G401 (cell line): ENCODE measurements at places on chromosomes 5 and 9.

DNA sequence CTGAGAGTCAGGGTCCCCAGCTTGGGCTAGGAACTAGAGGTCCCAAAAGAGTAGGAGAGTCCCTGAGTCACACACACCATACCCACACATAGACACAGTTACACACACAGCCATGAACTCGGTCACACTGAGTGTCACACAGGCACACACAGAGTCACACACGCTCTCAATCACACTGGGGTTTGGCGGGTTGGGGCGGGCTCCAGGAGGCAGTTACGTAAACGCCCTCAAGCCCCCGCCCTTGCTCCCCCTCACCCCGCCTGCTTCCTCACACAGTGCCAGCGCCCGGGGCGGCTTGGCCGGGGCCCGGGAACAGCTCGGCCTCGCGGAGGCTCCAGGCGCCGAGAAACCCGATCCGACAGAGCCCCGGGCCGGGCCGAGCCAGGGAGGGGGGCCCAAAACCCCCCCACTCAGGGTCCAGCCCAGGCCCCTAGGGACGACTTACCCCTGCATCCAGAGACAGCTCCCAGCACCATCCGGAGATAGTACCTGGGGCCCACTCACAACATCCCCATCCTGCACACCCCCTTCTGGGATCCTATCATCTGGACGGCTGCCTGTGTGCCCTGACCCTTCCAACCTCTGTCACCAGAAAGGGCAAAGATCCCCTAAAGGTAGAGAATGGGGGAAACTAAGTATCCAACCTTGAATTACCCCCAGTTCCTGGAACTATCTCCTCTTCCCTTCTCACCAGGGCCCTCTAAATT, 3.5 kb upstream of the CNTFR start:
- DNase-seq: peak; percentile 77

DNA sequence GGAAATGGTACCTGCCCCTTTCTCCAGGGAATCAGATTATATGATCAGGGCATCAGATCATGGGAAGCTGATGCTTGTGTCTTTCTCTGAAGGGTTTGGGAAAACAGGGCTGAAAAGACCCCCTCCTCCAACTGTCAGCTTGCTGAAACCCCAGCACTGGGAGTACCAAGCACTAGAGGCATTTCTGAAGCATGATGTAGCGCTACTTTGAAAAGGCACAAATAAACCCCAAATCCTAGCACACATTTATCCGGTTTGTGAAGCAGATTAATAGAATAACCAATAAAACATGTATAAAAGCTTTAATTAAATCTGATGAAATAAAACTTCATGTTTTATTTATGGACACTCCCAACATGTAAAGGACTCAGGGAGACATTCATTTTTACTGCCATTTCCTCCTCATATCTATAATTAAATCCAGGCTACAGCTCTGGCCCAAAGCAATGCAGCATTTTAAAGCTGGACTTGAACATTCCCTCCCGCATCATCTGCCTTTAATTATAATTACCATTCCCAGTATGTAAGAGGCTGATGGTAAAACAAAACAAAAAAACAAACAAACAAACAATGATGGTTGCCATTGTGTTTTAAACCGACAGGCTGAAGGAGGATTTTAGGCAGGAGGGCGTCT, 298.2 kb upstream of the RFX3 start:
- DNase-seq: no peak

GRCh38 chr5:175765858-175766257, 105.5 kb upstream of the CPLX2 start:
- DNase-seq: no peak

DNA sequence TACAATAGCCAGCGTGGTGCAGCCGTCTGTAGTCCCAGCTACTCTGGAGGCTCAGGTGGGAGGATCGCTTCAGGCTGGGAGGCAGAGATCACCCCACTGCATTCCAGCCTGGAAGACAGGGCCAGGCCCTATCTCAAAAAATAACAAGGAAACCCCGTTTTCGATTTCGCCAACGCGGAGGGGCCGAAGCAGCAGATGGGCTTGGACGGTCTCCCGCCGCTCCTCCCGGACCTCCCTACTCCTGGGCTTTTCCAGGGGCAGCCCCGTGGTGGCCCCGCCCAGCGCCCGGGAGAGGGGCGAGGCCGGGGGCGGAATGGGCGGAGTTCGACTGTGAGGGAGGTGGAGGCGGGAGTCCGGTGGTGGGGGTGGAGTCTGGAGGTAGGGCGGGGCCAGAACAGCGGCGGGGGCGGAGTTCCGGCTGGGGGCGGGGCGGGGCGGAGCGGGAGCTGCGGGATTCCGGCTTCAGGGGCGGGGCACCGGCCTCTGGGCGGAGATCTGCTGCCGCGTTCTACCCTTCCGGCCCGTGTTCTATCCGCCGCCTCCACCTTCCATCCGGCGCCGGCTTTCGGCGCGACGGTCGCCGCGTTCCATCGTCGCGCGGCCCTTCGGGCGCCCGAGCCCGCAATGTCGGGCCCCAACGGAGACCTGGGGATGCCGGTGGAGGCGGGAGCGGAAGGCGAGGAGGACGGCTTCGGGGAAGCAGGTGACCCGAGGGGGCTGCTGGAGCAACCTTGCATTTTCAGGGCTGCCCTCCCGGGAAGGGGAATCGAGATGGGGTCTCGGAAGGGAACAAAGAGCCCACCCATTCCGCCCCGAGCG, at the start of gene BBLN:
TSS of gene BBLN (plus strand) at position 482 of the 819 bp plus-strand sequence. CDS start at position 625, 143 bp downstream.
- DNase-seq: peak; percentile 95

DNA sequence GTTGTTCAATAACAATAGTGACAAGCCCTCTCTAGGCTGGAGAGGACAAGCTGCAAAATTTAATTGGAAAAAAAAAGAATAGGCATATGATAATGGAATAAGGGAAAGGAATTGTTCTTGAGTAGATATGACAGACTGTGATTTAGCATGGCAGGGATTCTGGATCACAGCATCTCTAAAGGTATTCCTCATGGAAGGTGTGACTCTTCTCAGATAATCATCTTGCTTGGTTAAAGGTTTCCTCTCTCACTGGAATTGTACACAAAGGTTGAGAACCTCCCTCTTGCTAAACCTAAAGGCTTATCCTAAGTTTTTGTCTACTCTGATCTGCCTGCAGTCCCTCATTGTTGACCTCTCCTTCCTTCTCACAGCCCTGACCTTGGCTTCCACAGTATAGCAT, 31.6 kb downstream of the ELOVL7 start:
- no peak for DNase-seq

DNA sequence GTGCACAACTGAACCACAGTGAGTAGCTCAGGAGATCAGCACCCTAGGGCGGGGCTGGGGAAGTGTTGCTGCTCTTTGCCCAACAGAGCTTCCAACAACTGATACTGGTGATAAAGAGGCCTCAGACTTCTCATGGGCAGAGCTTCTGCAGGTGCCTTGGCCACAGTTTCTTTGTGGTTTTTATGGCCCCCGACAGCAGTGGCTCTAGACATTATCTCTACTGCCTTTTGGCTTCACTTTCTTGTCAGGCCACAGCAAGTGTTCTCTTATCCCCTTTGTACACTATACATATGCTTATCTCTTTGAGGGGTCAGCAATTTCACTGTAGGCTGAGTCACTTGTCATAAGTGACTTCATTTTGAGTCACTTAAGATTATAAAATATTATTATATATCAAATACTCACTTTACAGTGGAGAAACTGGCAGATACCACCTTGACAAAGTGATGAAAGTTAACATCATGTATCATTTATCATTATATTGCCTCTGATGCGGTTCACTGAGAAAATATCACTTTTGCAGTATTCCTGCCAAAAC, 90.9 kb upstream of the COX7C start:
- no peak for DNase-seq

DNA sequence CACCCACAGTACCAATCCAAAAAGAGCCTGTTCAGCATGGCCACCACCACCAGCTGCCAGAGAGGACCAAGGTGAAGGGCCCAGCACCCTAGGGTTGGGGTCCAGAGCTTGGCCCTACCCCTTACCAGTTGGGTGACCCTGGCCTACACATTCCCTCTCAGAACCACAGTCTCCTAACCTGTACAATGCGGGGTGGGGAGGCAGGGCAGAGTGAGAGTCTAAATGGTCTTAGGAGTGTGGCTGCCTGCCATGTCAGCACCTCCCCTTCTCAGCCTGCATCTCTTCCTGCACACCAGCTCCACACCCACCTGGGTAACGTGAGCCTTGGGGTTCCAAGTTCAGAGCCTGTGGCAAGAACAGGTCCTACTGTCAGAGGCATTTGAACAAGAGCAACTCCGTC, 92.2 kb downstream of the C5orf15 start:
- DNase-seq: no peak

GRCh38 chr5:166369346-166369745, 1922.1 kb upstream of the WWC1 start:
- no peak for DNase-seq

- DNase-seq: no peak
Observed at GRCh38 chr9:76926324-76926741, 20.4 kb upstream of the PRUNE2 start.

DNA sequence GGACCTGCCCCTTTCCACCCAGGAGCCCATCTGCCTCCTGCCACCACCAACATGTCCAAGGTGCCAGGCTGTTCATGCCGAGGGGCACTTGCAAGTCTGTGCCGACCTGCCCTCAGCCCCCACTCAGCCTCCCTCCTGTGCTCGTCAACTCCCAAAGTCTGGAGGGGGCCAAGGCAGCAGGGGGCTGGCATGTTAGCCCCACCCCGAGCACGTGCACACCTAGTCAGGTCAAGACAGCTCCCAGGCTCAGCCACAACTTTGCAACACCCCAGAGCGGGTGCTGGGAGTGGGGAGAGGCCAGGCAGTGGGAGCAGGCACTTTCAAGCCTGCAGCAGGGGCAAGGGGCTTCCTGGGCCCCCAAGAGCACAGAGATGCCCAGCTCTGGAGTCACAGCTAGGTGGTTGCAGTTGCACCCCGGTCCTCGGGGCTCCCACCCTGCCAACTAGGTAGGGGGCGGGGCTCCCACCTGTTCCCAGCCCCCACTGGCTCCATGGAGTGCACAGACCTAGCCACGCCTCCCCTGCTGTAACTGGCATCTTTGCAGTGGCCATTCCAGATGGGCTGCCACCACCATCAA, 272.5 kb downstream of the CETN3 start:
- DNase-seq: no peak

DNA sequence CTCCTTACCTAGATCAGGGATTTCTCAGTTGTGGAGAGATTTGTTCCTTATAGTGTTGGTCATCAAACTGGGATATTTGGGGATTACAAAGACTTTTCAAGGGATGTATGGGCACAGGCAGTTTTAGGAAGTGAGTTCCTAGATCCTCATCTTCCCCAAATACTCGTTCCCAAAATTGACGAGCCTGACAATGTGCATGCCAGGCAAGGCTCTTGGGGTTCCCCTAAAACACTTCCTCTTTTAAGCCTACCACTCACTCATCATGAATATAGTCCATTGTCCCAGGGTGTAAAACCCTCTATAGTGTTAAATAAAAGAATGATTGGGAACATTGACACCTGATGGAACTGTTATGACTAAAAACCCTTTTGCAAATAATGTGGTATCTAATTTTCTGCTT, 26.4 kb downstream of the PDCD1LG2 start:
- DNase-seq: no peak

GRCh38 chr5:57549566-57549965, 67.0 kb upstream of the ACTBL2 start:
- no peak for DNase-seq

DNA sequence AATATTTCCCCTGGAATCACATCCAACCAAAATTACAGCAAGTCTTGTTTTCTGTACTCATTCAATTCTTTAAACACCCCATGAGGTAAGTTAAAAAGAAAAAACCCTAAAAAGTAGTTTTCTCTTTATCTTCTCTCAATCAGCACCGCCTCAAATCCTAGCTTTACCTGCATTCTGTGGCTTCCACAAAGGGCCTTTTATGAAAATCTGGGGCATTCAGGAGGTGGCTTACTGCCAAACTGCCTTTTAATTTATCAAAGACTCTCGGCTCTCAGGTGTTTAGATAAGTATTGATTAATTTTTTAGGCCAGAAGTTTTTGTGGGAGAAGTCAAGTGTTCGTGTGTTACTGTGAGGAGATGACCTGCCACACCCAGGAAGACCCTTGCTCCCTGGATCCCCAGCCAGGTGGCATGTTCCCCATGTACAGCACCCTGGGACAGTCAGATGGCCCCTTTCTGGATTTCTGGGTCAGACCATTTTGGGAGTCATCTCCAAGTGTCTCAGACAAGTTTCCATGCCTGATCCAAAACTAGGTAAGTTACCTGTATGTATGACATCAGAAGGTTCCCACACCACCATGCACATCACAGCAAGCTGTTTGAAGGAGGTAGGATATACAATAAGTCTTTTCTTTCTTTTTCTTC, 6.2 kb upstream of the TMEM171 start:
- DNase-seq: no peak

DNA sequence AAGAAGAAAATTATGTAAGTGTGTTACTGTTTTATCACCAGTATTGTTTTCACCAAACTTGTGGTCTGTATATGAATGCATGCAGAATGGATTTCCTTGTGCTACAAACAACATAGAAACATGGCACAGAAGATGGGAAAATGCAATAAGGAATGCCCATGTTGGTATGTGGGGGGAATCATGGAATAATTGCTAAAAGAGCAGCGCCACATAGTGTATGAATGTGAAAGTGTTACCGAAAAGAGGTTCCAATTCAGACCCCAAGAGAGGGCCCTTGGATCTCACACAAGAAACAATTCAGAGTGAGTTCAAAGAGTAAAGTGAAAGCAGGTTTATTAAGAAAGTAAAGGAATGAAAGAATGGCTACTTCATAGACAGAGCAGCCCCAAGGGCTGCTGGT, 26.4 kb upstream of the TYRP1 start:
- DNase-seq: no peak

DNA sequence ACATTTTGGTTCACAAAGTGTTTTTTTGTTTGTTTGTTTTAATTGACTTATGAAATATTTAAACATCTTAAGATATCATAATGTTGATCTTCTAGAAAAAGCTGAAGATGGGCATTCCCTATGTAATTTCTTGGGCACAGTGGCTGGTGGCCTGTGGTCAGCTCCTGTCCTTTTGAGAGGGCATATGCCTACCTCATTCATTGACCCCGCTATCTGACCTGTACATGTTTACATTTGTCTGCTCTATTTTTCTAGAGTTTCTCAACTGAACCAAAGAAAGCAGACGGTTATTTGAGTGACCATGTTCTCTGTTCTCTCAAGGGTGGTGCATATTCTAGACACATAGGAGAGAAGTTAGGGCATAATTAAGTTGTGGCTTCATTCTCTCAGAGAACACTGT, 5.3 kb downstream of the SGCD start:
- no peak for DNase-seq

DNA sequence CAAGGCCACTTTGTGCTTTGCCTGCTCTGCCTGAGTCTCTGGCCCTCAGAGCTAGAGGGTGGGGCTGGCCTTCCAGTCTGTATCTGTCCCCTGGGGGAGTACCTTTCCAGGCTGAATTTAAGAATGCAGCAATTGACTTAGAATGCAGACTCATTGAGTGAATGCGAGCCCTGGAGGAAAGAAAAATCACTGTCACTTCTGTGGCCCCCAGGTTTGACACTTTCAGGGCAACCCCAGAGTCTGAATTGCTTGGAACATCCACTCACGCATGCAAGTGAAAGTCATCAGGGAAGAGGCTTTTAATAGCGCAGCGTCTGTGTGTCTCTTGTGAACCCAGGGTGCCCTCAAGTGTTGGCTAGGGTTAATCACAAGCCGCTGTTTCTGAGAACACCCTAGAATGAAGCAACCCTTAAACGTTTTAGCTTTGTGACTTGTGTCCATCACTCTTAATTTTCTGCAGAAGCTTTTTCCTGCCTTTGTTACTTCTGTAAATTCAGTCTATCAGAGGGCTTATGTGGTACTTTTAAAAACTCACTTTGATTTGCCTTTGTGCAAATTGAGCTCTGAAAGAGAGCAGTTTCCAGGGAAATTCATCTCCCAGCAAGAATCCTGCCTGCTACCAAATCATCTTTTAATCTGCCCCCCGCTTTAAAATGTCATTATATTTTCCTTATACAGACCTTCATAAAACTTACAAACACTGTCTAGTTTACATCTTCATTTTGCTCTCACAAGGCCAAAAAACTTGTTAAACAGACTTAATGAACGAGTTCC, 146.8 kb upstream of the IQGAP2 start:
- peak; percentile 83 for DNase-seq
